ENCODE measurements at places on chromosomes 6 and 20.

GRCh38 chr6:140567466-140567865, 1193.0 kb upstream of the CITED2 start:
- DNase-seq: no peak

DNA sequence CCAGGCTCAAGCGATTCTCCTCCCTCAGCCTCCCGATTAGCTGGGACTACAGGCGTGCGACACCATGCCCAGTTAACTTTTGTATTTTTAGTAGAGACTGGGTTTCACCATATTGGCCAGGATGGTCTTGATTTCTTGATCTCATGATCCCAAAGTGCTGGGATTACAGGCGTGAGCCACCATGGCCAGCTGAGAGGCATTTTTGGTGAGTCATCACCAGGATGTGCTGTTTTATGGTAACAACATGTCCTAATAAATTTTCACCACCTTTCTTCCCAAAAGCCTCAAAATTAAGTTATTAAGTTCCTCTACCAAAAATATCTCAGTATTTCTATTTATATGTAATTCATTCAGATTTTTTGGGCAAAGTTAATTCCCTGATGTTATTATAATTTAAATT, 53.5 kb downstream of the COL21A1 start:
- no peak for DNase-seq

DNA sequence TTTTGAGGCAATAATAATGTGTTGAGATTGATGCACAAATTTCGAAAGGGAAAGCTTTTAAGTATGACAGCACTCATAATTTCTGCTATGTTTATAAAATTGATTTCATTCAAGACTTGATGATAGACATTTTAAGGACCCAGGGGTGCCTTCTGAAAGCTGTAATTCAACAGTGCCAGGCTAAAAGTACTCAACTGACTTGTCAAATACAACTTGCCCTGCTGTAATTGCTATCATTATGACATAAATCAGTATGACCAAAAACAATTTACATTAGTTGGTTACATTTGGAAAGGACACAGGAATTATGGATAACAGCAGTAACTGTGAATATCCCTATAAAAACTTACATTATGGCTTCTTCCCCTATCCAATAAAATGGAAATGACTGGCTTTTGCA, 178.9 kb downstream of the MMUT start:
- no peak for DNase-seq

GRCh38 chr20:37336369-37337207, 9.4 kb upstream of the SRC start:
- peak; percentile 98 for DNase-seq

- DNase-seq: no peak
Observed at GRCh38 chr6:71181565-71181964, 107.0 kb upstream of the OGFRL1 start.

DNA sequence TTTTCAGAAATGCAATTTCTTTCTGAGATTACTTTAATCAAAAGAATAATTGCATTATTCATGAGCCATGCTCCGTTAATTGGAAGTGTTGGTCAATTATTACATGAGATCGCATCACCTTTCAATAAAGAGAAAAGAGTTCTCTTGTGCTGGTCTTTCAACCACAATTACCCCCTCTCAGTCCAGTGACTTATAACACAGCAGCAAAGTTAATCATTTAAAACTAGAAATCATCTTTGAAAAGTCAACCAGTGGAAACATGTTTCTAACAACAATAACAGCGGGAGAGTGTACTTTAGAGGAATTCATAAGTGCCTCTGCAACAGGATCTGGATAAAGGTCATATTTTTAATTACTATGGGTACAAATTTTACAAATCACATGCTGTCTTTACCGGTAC, 384.4 kb upstream of the AGPAT4 start:
- no peak for DNase-seq

GRCh38 chr6:31945507-31946369, at the start of gene CFB:
CFB (plus strand) TSS chr6:31946095; CDS start chr6:31946222, 127 bp downstream.
- DNase-seq: peak; percentile 92

GRCh38 chr6:46051962-46052361, 36.3 kb upstream of the CLIC5 start:
- no peak for DNase-seq

- DNase-seq: no peak
Observed at GRCh38 chr20:37839432-37839827, 63.5 kb upstream of the VSTM2L start.

- no peak for DNase-seq
Observed at GRCh38 chr6:148068437-148069061, 274.1 kb upstream of the SASH1 start.

DNA sequence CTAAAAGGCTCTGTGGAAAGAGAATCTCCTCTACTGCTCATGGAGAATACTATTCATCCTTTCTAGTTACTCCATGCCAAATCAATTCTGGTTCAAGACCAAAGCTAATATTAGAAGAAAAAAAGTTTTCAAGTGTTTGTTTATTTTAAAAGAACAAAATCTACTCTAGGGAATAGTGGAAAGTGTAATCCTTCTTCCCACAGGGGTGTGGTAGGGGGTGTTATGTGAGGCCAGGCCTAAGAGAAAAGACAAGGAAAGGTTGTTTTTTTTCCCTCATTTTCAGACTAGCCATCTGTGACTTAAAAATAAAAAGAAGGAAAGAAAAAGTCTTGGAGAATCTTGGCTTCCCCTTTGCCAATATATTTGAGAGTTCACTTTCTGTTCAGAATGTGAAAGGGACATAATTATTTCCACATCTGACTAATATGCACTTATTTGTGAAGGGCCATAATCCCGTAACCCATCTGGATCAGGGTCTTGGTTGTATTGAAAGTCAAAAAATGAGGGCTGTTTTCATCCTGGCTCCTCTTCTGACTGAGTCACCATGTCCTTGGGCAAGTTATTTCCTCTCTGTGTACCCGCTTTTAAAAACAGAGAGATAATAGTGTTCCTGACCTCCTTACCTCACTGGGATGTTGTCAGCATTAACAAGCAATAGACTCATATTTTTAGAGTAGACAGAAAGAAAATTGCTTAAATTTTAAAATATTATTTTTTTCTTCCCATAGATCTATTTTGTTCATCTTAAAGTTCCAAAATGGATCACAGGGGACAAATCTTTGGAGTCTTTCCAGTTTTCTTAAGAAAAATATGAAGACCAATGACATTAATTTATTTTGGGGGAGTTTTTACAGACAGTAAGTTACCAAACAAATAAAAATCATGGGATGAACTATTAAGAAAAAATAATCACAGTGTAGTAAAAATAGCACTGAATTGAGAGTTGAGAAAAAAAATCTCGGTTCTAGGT, 233.7 kb downstream of the IBTK start:
- peak; percentile 21 for DNase-seq

DNA sequence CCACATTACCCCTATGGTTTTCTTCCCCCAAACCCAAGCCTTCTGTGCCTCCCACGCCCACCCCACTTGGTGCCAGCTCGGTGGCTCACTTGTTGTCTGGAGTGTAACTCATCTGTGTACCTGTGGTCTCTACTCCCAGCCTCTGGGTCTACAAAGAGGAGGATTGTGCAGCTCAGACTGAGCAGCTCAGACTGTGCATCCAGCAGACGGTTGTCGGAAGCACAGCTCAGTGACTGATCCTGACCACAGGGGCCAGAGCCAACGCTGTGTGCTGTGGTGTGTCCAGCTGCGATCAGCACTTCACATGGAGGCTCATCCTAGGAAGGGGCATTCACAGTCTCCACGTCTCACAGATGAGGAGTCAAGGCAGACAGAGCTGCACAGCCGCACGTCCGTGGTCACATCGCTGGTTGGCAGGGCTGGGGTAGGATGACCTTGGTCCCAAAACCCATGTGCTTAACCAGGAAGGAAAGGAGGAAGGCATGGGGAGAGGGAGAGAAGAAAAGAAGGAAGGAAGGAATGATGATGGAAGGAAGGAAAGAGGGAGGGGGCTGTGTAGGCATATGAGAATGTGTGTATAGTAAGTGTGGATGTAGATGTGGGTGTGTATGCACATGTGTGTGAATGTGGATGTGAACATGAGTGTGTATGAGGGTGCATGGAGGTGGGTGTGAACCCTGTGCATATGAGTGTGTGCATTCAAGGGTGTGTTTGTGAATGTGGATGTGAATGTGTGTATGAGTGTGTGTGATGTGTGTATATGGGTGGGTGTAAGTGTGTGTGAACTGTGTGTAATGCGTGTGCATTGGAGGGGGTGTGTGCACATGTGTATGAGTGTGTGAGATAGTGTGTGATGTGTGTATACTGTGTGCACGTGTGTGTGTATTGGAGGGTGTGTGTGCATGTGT, 28.2 kb upstream of the STX16 start:
- no peak for DNase-seq

Data from suppressor macrophage treated with lipopolysaccharide for 4 hours (primary cell).